SW480 (cell line): ENCODE measurements at places on chromosomes 4 and X.
A peak's percentile ranks its signal among the peaks of the same experiment; 100 is the strongest.

GRCh38 chrX:113539599-113540356 lies 699.1 kb upstream of the AMOT start:
- DNase-seq, result no peak

DNA sequence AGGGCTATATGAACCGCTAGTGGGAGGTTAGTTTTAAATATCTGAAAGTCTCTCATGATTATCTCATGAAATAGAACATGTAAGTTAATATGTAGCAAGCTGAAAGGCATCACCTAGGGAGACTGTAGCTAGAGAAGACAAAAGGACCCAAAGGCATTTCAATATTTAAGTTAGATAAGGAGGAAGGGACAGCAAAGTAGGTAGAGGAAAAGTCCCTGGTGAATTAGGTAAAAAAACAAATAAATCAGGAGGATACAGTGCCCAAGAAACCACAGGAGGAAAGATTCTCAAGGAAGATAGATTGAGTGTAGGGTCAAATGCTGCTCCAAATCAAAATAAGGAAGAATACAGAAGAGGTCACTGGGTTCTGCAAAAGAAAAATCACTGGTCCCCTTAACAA lies 175.5 kb downstream of the GASK1B start:
- no peak for DNase-seq

DNA sequence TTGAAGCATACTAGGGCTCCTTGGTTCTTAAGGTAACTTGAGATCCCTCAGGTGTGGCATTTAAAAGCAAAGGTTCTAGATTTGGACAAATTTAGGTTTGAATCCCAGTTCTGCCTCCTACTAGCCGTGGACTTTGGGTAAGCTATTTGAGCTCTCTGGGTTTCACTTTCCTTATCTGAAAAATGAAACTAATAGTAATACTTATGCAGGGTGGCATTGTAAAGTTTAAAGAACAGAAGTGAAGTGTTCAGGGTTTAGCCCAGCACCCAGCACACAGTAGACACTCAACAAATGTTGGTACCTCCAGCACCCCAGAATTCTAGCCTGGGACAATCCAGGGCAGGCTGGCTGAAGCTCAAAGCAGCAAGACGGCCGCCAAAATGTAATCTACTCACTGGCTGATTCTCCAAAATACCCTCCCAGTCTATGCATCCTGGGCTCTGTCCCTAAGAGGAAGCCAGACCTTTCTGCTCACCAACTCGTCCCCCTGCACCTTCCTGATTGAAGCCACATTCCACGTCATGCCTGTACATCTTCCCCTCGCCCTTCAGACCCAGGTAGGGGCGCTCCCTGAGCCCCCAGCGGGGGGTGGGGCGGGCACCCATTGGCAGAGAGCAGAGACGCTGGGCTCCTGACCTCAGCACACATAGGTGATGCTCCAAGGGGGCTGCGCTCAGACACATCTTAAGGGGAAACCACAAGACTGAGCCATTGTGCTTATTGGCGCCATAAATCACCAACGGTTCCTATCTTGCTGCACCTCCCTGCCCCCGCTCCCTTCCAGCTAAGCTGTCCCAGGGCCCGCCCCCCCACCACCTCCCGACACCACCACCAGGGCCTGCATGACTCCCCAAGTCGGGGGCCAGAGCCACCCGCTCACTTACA lies 160.6 kb downstream of the BCOR start:
- no peak for DNase-seq

GRCh38 chr4:137474711-137475301 lies 57.5 kb downstream of the PCDH18 start:
- DNase-seq, result no peak

GRCh38 chr4:127311924-127312323 lies 320.8 kb upstream of the INTU start:
- DNase-seq, result no peak

DNA sequence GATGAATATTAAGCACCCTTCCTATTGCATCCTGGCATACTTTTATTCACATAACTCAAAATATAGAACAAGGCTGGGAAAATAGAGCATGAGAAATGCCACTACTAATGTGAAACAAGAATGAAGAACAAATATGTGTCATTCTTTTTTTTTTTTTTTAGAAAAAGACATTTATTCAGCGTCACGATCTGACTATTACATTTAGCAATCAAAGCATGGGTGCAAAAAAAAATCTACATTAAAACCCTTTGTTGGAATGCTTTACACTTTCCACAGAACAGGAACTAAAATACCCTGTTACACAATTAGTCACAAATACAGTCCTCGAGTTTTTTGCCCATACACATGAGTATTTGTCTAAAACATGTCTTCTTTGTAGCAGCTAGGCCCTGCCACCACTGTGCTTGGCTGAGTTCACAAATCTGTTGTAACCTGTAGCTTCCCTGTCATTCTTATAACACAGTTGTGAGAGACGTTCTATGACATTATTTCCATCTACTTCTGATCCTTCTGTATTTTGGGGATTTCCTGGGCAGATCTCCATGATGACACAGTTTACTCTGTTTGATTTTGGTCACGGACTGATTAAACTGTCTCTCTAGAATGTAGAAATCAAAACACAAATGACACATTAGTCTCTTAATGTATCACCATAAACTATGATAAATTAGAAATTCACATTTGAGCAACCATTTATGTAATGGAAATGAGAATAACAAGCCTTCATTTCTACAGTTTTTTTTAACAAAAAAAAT lies 9.4 kb upstream of the TET2 start:
- no peak for DNase-seq

DNA sequence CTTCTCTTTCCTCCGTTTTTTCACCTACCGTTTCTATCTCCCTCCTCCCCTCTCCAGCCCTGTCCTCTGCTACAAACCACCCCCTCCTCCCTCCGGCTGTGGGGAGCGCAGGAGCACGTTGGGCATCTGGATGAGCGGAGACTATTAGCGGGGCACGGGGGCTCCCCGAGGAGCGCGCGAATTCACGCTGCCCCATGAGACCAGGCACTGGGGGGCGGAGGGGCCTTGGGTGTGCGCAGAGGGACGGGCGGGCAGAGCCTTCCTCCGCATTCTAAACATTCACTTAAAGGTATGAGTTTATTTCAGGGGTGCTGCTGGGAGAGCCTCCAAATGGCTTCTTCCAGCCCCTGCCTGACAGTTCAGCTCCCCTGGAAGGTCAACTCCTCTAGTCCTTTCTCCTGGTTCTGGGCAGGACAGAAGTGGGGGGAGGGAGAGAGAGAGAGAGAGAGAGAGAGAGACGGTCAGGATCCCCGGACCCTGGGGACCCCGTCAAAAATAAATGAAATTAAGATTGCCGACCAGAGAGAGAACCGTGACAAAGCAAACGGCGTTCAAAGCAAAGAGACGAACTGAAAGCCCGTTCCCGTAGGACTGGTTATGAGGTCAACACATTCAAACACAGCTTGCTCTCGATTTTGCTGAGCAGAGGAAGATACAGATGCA lies 5.0 kb downstream of the SHOX start:
- DNase-seq, result no peak

DNA sequence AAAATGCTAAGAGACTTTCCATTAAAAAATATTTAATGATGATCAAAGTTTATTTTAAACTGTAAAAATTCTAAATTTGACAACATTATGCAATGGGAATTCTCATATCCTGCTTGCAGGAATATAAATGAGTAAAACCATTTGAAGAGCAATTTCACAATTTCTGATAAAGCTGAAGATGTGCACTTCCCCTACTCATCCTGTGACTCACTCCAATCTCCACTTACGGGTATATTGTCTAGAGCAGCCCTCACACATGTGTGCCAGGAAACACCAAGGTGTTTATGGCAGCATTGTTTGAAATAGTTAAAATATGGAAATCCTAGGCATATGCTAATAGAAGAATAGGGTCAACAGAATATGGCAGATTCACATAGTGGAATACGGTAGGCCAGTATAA lies 158.4 kb downstream of the PDHA2 start:
- DNase-seq, result no peak

- DNase-seq, result peak; percentile 43
Observed at GRCh38 chr4:68271851-68272357, 26.4 kb upstream of the TMPRSS11B start.

GRCh38 chr4:144658903-144659302 lies 12.9 kb downstream of the HHIP start:
- no peak for DNase-seq

GRCh38 chrX:47482065-47482511 lies 934 bp downstream of the ZNF41 start:
- no peak for DNase-seq

DNA sequence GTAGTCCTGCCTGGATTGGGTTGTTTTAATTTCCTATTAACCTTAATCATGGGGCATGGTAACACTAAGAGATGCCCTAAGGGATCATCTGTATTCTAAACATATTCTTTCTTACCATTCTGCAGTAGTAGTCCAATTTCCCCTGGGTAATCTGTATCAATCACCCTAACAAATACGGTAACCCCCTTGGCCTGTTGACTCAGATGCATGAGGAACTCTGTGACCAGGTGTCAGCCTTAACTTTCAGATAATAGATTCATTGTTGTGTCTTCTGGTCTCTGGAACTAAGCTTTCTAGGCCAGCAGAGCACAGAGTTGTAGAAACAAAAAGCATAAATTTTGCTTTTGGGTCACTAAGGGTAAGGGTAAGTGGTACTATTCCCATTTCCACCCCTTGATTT lies 13.1 kb upstream of the BANK1 start:
- no peak for DNase-seq

GRCh38 chrX:53471346-53471745 lies 37.2 kb upstream of the HSD17B10 start:
- no peak for DNase-seq

GRCh38 chr4:107689912-107690587 lies 30.0 kb downstream of the PAPSS1 start:
- peak; percentile 1 for DNase-seq

GRCh38 chrX:136635235-136635634 lies 12.7 kb upstream of the CD40LG start:
- DNase-seq, result no peak

DNA sequence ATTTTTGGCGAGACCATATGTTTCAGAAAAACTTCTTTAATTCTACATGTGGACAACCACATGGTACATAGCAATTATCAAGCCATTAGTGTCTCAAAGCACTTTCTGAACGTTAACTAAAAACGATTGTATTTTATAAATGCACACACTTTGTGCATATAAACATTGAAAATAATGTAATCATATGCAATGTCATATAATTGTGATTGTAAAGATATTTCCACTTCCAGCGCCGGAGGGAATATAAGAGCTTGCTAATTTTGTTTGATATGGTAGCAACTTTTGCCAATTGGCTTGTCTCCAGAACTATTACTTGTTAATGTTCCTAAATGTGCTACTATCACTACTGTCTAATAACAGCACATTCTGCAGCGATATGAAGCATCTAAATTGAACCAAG lies 162.3 kb upstream of the SMIM31 start:
- no peak for DNase-seq

- no peak for DNase-seq
Observed at GRCh38 chr4:168839758-168840391, 170.2 kb downstream of the CBR4 start.

GRCh38 chr4:13673167-13673566 lies 45.6 kb upstream of the BOD1L1 start:
- DNase-seq, result no peak

- DNase-seq, result no peak
Observed at GRCh38 chr4:17713779-17714178, 67.6 kb downstream of the FAM184B start.

DNA sequence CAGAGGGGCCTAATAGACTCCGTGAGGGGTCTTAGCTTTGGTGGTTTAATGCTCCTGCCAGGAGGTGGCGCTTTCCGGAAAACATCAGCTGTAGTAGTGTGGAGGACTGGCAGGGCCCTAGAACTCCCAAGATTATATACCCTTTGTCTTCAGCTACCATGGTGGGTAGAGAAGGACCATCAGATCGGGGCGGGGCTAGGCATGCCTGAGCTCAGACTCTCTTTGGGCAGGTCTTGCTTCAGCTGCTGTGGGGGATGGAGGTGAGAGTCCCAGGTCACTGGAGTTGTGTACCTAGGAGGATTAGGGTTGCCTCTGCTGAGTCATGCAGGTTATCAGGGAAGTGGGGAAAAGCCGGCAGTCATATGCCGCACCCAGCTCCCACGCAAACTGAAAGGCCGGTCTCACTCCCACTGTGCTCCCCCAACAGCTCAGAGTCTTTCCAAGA lies 63.0 kb upstream of the AGA start:
- DNase-seq, result peak; percentile 4

DNA sequence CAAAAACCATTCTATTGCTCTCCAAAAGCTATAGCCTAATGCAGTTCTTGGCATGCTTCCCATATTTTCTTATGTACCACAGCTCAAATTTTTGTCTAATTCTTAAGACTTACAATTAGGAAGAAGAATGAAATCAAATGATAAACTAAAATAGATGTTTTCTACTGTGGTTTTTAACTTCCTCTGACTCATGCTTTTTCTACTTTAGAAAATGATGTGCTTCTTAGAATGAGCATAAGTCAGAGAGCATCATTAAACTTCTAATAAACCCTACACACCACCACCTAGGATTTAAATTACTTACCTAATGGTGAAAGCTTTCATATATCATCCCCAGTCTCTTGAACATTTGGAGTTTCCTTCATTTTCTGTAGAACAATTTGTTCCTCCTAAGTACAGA lies 217.0 kb upstream of the NDST3 start:
- DNase-seq, result no peak

GRCh38 chrX:30951003-30951402 lies 61.9 kb upstream of the TAB3 start:
- no peak for DNase-seq

- DNase-seq, result no peak
Observed at GRCh38 chr4:145755802-145756201, 75.9 kb downstream of the C4orf51 start.

DNA sequence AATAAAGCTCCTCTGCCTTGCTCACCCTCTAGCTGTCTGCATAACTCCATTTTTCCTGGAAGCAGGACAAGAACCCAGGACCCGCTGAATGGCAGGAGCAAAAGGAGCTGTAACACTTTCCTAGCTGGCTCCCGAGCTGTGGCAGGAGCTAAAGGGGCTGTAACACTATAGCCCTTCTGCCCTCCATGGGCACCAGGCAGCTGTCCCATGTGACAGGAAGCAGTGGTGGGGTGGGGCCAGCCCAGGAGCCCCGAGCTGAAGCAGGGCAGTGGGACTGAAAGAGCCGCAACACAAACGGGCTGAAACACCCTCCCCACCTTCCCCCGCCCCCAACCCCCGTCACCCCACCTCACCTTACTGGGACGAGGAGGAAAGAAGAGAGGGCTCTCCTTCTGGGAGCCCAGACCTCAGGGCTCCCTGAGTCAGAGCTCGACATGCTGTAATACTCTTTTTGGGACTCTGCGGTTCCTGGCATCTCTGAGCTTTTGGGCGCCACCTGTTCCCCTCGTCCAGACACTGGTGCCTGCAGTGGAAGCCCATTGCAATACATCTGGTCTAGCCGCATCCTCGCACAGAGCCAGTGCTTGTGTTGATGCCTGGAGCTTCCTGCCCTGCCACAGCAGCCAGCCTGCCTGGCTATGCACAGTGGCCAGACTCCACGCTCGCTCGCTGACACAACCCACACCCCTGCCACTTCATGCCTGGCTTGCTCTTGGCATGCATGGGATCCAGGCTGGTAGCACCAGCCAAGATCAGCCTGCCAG lies 39.4 kb downstream of the PPM1K start:
- DNase-seq, result no peak

DNA sequence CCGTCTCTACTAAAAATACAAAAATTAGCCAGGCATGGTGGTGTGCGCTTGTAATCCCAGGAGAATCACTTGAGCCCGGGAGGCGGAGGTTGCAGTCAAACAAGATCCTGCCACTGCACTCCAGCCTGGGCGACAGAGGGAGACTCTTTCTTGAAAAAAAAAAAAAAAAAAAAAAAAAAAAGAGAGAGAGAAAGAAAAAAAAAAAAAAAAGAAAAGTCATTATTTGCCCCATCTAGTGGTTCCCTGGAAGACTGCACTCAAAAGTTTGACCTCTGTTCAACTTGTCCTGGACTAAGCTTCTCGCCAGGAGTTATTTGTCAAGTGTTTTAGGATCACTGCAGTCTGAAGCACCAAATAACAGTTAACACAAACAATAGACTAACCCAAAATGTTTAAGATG lies 45.3 kb upstream of the KCTD8 start:
- DNase-seq, result peak; percentile 11
